Panc1 (cell line): ENCODE measurements at places on chromosomes 6 and 20. TPM values are rescaled to one million over a fixed set of nuclear protein-coding genes. Genes with fewer than 3 reads are reported as not detected.
A peak's percentile ranks its signal among the peaks of the same experiment; 100 is the strongest.

- DNase-seq: no peak
Measured at GRCh38 chr6:17240803-17241500, 40.2 kb upstream of the RBM24 start.

GRCh38 chr6:141677598-141678211, 455.0 kb upstream of the GJE1 start:
- DNase-seq: no peak

- DNase-seq: no peak
Measured at GRCh38 chr6:83057705-83058321, 7.8 kb downstream of the UBE3D start.

GRCh38 chr6:142653710-142654420, 291.1 kb downstream of the HIVEP2 start:
- DNase-seq: no peak

DNA sequence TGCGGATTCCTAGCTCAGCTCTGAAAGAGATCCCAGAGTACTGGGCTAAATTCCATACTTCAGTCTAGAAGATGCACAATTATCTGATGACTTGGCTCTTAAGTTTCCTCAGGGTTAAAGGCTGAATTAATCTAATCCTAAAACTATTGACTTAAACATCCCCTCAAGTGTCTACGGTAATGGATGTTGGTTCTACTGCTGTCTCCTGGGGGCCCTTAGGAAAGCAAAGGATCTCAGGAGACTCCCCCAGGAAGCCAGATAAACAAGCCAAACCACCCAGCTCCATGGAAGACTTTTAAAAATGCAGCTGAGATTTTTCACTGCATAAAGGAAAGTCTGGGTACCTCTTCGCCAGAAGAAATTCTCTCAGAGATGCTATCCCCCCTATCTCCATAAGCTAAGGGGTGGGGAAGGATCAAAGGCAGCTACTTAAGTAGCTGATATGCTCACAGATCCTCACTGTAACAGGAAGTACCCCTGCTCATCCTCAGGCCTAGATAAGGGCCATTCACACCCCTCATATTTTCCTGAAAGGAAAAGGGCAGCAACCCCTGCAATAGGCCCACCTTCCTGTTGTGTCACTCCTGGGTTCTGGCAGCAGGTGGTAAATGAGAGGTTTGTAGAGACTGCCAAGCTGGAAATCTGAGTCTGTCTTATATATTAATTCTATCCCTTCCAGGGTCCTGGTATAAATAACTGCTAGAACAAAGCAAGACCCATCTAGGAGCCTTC, 9.3 kb downstream of the NDRG3 start:
- DNase-seq: no peak

DNA sequence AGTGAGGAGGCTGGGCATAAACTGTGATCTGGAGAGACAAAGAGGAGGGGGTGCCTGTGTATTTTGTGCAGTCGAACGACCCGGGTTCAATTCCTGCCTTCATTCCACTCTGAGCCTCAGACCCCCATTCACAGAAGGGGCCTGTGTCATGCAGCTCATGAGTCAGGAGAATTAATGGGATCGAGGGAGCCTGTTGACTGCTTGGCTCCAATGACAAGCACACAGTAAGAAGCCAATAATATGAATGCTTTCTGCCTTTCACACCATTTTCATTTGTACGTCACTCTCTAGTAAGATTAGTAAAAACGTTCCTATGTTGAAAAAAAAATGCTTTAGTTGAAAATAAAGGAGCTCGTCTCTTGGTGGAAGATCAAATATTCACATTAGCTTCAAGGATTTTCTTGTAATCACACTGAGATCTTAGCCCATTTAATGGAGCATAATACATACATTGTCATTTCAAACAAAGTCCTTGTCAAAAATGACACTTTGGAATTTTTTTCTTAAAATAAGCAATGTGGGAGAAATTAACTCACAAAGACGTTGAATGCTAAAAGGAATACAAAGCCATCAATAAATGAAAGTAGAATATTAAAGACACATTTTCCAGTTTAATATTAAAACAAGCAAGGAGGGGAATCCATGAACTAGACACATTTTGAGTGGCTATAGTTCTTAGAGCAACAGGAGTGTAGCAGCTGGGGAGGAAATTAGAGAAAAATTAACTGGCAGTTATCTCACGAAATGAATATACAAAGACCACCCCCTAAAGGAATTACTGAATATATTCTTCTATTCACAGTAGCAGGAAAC, 246.7 kb upstream of the AFDN start:
- no peak for DNase-seq

- DNase-seq: no peak
Measured at GRCh38 chr6:97626671-97627441, 343.8 kb upstream of the MMS22L start.

- no peak for DNase-seq
Measured at GRCh38 chr6:165717732-165718465, 54.9 kb upstream of the PDE10A start.

- DNase-seq: no peak
Measured at GRCh38 chr6:131398176-131398575, 174.8 kb upstream of the ARG1 start.

- no peak for DNase-seq
Measured at GRCh38 chr20:2740702-2741101, 48.1 kb downstream of the EBF4 start.

DNA sequence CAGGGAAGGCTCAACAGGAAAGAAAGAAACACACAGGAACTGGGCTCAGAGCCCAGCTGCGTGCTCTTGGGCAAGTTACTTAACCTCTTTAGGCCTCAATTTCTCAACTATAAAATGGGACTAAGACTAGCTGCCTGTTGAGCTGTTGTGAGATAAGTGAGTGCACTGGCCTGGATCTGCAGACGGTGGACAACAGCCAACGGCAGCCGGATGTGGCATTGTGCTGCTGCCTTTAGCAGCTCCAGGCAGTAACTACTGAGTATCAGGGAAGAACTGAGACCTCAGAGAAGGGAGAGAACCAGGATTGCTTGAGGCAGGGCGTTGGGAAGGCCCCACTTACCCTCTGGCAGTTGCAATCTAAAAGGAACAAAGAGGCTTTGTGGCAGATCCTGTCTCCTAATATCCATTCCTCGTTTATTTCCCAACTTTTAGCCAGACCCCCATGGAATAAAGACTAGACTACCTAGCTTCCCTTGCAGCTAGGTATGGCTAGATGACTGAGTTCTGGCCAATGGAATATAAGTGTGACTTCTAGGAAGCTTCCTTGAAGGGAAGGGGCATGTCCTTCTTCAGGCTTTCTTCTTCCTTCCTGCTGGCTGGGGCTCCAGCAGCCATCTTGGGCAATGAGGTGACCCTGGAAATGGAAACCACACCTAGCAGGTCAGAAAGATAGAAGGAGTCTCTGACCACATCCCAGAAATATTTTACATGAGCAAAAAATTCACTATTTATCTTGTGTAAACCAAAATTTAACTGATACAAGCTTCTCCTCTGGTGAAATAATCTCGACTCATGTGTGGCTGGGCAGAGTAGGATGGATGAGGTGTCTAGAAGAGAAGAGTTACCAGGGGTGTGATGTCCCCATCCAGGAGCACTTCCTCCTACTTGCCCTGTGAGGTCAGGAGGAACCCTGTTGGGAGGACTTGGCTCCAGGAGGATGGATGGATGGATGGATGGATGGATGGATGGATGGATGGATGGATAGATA, 67.6 kb downstream of the MRPL14 start:
- no peak for DNase-seq

- no peak for DNase-seq
Measured at GRCh38 chr6:89387516-89388201, 24.4 kb downstream of the RRAGD start.

- DNase-seq: peak; percentile 52
Measured at GRCh38 chr6:38973178-38974057, 75.2 kb upstream of the GLP1R start.

DNA sequence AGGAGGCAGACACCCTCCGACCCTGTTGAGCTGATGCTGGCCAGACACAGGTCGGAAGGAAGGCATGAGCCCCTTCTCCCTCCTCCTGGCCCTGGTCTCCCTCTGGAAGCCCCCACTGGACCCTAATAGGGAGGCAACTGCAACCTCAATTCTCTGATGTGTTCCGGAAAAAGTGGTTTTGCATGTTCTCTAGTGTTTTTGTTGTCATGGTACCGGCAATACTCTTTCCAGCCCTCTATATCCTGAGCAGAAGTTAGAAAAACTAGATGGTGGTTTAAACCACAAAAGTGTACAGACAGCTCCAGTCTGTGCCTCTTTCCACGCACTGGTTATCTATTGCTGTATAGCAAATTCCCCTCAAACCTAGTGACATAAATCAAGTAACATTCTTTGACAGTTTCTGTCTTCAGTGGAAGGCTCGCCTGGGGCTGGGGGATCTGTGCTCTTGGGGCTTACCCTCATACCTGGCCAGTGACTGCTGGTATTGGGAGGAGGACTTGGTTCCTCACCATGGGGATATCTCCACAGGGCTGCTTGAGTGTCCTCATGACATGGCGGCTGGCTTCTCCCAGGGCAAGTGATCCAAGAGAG, 37.0 kb downstream of the SYTL3 start:
- no peak for DNase-seq

- DNase-seq: no peak
Measured at GRCh38 chr6:87656857-87657256, 45.2 kb downstream of the AKIRIN2 start.

- no peak for DNase-seq
Measured at GRCh38 chr6:156963712-156964700, 186.8 kb downstream of the ARID1B start.

GRCh38 chr20:63625771-63626423, 1.0 kb downstream of the GMEB2 start:
- DNase-seq: no peak

GRCh38 chr20:34824806-34825529, 483 bp downstream of the NCOA6 start:
- no peak for DNase-seq

DNA sequence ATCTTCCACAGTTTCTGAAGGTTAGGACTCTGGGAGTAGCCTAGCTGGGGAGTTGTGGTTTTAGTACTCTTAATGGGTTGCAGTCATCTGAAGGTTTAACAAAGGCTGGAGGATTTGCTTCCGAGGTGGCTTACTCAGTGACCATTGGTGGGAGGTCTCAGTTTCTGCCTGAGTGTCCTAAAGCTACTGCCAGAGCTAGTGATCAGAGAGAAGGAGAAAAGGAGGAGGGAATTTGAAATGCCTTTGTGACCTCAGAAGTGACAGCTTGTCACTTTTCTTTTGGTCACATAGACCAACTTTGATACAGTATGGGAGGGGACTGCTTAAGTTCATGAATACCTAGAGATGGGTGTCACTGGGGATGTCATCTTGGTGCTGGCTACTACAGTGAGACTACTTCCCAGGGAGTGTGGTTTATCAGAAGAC, 41.3 kb downstream of the NCOA3 start:
- DNase-seq: no peak

GRCh38 chr6:89308525-89309395, 6.3 kb downstream of the GABRR2 start:
- DNase-seq: no peak

DNA sequence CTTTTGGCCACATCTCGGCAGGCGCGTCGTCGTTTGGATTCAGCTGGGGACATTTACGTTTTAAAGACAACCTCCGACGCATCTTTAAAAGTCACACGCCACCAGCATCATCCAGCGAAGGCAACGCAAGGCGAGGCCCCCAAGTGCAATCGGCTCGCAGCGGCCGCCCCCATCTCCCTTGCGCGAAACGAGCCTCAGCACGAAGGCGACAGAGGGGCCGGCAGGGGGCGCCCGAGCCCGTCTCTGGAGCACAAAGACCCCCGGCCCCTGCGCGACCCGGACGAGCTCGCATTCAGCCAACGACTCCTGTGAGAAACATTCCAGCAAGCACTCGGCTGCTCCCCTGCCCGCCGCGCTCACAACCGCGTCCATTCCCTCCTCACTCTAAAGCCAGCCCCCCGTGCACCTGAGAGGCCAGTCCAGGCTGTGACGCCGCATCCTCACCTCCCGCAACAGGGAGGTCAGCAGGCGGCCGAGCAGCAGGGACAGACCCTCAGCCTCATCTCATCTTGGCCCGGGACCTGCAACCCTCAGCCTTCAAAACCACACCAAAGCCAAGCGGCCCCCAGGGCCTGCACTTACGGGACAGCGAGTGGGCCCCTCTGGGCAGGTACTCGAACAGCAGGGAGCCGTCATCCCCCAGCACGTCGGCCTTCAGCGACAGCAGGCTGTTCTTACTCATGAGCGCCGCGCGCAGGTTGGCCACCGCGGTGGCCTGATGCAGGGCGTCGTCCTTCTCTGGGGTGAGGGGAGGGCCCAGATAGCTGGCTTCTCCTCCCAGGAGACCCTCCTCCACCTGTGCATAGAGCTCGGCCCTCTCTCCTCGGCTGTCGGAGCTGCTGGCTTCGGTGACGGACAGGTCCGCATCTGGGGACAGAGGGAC, 35.8 kb downstream of the SLC2A4RG start:
- no peak for DNase-seq

The STMND1 gene
- total RNA-seq: not detected

The OR2H1 gene
- total RNA-seq: not detected

The RNF182 gene
- 22.2 TPM for total RNA-seq

The KCNK15 gene
- total RNA-seq: 7.4 TPM

The SYTL3 gene
- total RNA-seq: 1.4 TPM

The NT5E gene
- total RNA-seq: 58.4 TPM

The SIGLEC1 gene
- 0.03 TPM for total RNA-seq

The CARMIL1 gene
- total RNA-seq: 4.0 TPM

The EYS gene
- not detected for total RNA-seq

The CABLES2 gene
- 9.8 TPM for total RNA-seq

The CBFA2T2 gene
- 16.3 TPM for total RNA-seq

The F13A1 gene
- 0.26 TPM for total RNA-seq
